ENCODE measurements at places on chromosomes 3 and 15. TPM values are rescaled to one million over a fixed set of nuclear protein-coding genes. Genes with fewer than 3 reads are reported as not detected.

Gene SPATA12
- 0.22 TPM for total RNA-seq

Gene CAND2
- total RNA-seq: not detected

Gene SUMF1
- 26.6 TPM for total RNA-seq

Gene TMEM207
- total RNA-seq: not detected

Gene WDR5B
- 3.4 TPM for total RNA-seq

Gene KY
- total RNA-seq: not detected

Gene ZNF80
- total RNA-seq: 0.12 TPM

Gene NANOGP8
- not detected for total RNA-seq

Gene SLC22A13
- 0.47 TPM for total RNA-seq

Gene GOLGA8J
- total RNA-seq: not detected

Gene CTXN2
- not detected for total RNA-seq

DNA sequence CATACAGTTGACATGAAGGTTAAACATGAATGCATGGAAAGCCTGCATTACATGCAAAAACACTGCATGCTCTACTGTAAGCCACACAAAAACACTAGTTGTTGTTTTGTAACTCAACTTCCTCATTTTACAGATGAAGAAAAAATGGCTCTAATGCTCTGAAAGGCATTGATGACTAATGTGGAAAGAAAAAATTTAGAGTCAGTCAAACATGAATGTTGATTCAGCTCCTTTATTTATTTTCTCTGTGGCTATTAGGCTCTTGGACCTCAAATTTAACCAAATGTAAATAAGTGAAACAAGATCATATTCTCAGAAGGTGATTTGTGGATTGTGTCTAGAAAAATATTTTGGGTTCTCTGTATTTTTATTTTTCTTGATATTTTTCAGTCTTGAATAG lies 336.7 kb upstream of the ZNF717 start:
- DNase-seq: no peak

DNA sequence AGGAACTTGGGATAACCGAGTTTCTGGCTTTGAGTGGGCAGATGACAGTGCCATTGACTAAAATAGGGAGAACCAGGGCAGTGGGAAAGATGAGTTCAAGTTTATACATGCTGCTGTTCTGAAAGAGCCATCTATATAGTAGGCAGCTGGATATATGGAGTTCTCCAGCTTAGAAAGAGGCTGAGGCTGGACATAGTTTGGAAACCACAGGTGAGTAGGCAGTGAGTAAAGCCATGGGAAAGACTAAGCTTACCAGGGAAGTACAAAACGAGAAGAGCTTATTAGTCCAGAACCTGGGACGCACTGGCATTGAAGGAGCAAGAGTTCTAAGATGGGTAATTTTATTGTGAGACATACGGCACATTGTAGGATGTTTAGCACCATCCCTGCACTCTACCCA lies 54.2 kb downstream of the MSL2 start:
- DNase-seq: no peak

DNA sequence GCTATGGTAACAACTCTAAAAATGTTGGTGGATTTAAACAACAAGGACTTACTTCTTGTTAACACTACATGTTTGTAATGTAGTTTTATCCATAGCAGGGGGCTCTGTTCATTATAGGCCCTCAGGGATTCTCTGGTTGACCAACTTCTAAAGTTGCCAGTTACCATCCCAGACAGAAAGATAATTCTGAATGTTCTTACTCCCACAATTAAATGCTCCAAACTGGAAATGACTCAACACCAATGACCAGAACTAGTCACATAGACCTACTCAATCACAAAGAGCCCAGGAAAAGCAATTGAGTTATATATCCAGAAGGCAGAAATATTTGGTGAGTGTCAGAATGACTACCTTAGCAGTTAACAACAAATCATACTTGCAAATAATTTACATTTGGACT lies 199.3 kb upstream of the UMPS start:
- no peak for DNase-seq

DNA sequence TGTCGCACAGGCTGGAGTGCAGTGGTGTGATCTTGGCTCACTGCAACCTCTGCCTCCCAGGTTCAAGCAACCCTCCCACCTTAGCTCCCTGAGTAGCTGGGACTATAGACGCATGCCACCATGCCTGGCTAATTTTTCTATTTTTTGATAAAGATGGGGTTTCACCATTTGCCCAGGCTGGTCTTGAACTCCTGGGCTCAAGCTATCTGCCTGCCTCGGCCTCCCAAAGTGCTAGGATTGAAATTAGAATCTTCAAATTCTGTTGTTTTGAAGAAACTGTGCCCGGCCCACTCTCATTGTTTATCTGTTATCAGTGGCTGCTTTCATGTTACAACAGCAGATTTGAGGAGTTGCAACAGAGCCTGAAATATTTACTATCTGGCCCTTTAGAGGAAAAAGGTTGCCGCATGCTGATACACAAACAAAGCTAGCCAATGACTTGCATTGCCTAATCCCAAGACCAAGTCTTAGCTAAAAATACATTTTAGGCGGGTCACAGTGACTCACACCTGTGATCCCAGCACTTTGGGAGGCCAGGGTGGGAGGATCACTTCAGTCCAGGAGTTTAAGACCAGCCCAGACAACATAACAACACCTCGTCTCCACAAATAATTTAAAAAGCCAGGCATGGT lies 43.2 kb upstream of the PPP4R2 start:
- DNase-seq: no peak

DNA sequence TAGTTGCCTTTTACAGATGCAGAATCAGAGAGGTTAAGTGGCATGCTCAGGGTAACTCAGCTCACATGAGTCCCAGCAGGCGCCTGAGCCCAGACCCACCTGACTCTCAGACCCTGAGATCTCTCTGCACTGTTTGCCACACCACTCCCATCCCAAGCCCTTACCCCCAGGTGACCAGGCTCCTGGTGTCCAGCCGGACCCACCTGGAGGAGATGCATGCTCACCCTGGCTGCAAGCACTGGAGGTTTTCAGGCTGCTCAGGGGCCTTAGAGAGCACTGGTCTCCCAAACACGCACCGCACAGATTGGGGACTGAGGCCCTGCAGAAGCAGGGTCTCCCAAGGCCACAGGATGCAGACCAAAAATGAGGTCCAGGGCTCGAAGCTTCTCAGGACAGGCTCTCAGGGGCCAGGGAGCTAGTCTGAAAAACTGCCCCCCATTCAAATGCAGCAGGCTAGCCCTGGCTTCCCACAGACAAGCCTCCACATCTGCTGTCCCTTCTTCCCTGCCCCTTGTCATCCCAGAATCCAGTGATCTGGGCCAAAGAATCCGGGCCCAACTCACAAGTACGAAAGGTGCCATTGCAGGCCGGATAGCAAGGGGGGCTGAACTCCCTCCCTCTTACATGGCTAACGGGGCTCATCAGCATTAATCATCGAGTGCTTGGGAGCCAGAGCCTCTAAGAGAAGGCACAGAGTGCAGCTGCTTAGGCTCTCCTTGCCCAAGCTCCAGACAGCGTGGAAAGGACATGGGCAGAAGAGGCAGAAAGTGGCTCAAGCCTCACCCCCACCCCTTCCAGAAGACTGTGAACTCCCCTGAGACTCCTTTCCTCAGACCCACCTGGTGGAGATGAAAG lies 90.2 kb upstream of the PRR20G start:
- DNase-seq: no peak

DNA sequence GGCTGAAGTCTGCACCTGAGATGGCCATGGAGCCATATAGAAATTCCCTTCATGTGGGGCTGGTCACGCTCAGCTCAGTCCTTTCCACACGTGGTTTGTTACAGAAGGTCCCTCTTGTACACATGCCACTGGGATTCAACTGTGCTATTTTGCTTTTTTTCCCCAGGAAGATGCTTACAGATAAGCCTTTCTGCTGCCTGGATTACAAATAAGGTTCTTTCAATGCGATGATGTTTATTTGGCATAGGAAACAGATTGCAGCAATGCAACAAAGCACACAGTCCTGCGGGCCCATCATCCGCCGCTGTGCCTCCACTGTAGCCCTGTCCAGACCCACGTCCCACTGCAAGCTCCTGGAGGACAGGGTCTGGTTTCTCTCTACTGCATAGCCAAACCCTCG lies 124.8 kb downstream of the XXYLT1 start:
- no peak for DNase-seq

- DNase-seq: no peak
These were observed 41.0 kb upstream of the LIMD1 start for GRCh38 chr3:45553469-45553974.

- DNase-seq: no peak
These were observed 345.9 kb downstream of the FOXP1 start for GRCh38 chr3:71237672-71238071.

DNA sequence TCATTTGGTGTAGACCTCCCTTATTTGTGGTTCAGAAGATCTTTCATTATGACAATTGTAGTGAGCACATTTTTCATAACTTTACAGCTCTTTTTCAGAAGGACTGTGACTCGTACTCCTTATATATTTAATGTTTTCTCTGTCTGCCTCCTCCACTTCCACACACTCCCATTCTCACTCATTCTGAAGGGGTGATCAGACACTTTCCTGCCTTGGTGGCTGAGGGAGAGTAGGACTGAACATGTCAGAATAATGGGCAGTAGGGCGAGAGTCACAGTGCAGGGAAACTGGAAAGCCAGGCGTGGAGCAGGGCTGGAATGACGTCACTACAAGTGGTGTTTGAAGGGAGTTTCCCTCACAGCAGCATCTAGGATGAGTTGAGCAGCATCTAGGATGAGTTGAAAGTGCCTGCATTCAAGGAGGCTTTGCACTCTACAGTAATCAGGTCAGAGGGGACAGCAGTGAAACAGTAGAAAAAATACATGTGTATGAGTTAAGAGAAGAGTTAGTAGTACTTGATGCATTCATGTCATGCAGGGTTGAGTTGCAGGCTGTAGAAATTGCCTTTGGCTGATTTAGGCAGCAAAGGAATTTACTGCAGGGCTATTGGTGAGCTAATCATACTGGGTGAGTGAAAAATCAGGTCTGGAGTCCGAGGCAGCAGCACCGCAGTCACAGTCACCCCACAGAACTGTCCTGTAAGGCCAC lies 36.3 kb upstream of the FBXL22 start:
- no peak for DNase-seq

- no peak for DNase-seq
These were observed 661.7 kb upstream of the NAALADL2 start for GRCh38 chr3:174197416-174197815.

DNA sequence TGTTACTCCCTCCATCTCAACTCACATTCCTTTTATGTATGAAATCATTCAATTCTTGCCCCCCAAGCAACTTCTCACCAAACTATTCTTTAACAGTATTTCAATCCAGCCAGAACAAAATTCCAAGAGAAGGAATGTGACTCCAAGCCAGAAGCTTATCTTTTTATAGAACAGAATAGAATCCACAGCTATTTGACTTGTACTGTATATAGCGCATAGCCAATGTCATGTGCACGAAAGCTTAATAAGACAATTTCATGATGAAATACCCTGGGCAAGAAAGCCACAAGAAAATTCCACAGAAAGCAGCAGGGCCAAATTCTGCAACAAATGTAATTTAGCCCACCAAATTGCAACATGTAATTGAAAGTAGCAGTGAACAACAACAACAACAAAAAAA lies 127.6 kb upstream of the UBE2E2 start:
- DNase-seq: no peak

- DNase-seq: no peak
These were observed 109.4 kb downstream of the WNT7A start for GRCh38 chr3:13770170-13771169.

DNA sequence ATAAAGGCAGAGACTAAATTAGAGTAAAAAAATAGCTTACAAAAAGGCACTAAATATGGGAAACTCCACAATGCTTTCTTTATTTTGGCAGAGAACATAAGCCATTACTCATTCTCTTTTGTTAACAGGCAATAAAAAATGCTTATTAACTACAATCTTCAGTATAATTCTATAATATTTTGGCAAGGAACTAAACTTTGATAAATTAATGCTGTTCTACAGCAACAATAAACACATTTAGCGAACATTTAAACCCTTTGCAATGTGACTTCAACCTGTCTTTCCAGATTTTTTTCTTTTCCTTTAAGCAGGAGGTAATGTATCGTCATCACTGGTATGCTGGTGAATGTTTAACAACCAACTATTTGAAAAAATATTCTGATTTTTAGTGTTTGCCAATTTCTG lies 42.2 kb upstream of the POU1F1 start:
- no peak for DNase-seq

DNA sequence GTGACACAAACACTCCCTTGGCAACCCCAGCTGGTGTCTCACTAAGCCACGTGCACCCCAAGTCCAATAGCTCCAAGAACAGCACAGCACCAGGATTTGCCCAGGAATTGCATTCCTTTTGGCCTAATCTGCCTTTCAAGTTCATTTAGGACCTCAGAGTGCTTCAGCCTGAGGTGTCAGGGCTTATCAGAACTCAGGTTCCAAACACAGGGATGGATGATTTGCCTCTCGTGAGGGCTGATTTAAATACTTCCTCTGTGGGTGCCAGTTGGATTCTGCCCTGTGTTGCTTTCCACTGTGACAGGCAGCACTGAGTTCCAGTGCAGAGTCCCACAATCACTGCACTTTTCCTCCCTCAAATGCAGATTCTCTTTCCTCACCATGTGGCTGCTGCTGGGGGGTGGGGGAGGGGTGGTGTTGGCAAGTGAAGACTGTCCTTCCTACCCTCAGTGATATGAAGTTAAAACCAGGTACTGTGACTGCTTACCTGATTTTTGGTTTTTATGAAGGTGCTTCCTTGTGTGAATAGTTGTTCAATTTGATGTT lies 204.3 kb upstream of the STAC start:
- DNase-seq: no peak

- no peak for DNase-seq
These were observed 204.0 kb upstream of the WNT5A start for GRCh38 chr3:55691141-55691540.

- DNase-seq: no peak
These were observed 38.5 kb upstream of the DUSP7 start for GRCh38 chr3:52094571-52095485.

DNA sequence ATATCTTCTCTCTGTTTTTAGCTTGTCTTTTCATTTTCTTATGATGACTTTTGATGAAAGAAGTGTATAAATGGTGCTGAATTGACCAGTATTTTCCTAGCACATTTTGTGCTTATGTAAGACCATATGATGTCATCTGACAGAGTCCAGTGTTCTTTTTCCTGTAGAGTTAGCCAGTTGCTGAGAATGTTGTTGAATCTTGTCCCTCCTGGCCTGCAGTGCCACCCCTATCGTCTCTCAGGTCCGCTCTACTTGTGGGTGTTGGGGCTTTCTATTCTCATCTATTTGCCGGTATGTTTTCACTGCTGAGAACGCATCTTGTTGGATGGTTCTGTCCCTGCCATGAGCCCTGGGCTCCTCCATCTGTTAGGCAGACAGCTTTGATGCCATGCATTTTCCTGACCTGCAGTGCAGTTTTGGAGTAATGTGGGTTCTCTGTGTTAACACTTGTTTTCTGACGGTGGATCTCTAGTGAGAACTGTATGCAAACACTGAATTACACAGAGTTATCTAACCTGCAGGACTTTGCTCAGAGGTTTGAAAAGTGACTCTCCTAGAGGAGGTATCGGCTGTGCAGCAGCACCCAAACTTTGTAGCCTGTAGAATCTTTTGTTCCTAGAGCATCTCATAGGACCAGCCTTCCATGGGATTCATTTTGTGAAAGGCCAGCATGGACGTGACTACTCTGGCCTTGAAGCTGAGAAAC lies 44.6 kb downstream of the SLC6A20 start:
- no peak for DNase-seq

GRCh38 chr15:25171111-25171811 lies 216.5 kb downstream of the SNRPN start:
- no peak for DNase-seq
